ENCODE measurements at places on chromosomes 7 and 10.

DNA sequence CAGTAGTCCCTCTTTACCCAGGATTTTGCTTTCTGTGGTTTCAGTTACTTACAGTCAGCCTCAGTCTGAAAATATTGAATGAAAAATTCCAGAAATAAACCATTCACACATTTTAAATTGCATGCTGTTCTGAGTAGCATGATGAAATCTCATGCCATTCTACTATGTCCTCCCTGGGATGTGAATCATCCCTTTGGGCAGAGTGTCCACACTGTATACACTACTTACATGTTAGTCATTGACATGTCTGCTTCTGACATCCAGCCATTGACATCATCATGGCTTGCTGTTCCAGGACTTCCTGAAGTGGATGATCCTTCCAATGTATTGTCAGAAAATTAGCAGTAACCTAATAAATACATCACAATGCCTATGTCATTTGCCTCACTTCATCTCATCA is 34.6 kb upstream of the MALRD1 start:
- DNase-seq: peak; percentile 6

DNA sequence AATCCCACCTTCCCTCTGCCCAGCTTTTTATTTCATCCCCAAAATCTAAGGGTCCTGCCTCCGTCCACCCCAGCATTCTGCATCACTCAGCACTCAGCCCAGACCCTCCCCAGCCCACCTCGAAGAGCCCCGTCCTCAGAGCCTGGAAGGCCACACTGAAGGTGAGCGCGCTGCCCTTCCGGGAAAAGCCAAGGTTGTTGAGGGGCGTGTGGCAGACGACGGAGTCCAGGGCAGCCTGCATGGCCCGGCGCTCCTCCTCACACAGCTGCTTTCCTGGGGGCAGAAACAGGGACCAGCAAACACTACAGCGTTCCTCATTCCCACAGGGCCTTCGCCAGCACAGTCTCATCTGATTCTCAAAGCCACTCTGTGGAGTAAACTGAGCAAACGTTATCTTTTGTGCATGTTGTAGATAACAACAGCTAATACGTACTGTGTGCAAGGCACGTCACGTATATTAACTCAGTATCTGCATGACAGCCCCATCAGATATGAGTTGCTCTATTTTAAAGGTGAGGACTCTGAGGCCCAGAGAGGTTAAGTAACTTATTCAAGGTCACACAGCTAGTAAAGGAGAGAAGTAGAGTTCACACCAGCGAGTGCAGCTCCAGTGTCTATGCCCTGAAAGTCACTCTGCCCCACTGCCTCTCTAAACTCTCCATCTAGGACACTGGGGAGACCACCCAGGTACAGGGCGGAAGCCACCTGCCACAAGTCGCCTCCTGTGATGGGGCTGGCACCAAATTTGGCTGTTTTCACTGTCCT is 2.8 kb downstream of the TRAPPC14 start:
- no peak for DNase-seq

GRCh38 chr10:1257274-1257673 is 201.1 kb downstream of the WDR37 start:
- no peak for DNase-seq

- DNase-seq: no peak
Measured at GRCh38 chr7:36203071-36203790, 50.2 kb downstream of the EEPD1 start.

DNA sequence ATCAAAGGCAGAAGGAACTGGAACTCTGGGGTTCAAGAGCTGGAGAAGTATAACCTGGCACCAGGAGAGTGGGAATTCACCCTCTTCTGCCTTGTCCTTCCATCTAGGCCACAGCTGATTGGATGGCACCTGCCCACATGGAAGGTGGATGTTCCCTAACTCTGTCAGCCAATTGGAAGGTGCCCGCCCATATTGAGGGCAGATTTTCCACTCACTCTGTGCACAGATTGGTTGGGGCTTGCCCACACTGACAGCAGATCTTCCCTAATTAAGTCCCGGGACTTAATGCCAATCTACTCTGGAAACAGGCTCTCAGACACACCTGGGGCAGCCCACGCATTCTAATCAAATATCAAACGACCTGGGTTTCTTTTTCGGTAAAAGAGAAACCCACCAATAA is 1142.3 kb upstream of the CELF2 start:
- no peak for DNase-seq
